ENCODE measurements at places on chromosomes 12 and 14.

GRCh38 chr14:69624136-69624535 is 12.7 kb downstream of the SUSD6 start:
- DNase-seq: peak; percentile 63

GRCh38 chr12:19572920-19573558 is 133.7 kb downstream of the AEBP2 start:
- DNase-seq: no peak

DNA sequence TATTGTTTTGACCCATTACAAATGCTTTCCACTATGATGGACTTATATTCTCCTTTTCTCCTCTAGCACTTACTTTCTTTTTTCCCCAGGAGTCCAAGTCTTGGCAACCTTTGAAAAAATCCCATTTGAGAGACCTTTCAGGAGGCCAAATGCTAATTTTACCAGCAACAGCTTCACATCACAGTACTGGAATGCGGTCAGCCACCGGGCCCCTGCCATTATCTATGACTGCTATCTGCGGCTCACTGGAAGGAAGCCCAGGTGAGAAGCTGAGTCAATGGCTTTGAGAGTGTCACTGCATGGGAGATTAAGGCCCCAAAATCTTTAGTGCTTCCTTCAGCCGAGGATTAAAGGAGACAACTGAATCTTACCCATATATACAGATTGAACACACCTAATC is 64.2 kb downstream of the ERGIC2 start:
- no peak for DNase-seq

- DNase-seq: no peak
Observed at GRCh38 chr12:122014781-122015180, 6.9 kb upstream of the BCL7A start.

DNA sequence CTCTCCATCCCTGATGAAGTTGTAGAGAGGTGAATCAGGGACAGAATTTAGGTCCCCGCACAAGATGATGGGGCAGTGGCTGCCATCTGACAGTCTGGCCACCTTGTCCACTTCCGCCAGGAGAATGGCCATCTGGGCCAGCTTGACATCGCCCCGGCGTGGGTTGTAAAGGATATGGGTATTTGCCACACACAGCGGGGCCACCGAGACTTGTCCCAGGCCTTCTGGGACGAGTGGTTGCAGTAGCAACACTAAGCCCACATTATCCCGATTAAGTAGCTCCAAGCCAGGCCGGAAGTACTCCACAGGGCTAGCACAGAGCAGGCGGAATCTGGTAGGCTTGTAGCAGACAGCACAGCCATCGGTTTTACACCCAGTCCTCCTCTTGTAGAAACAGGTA is 6.2 kb downstream of the ANGEL1 start:
- no peak for DNase-seq

Measured in inflammatory macrophage treated with lipopolysaccharide for 1 hour (primary cell).